ENCODE measurements at places on chromosomes 3 and 15.

DNA sequence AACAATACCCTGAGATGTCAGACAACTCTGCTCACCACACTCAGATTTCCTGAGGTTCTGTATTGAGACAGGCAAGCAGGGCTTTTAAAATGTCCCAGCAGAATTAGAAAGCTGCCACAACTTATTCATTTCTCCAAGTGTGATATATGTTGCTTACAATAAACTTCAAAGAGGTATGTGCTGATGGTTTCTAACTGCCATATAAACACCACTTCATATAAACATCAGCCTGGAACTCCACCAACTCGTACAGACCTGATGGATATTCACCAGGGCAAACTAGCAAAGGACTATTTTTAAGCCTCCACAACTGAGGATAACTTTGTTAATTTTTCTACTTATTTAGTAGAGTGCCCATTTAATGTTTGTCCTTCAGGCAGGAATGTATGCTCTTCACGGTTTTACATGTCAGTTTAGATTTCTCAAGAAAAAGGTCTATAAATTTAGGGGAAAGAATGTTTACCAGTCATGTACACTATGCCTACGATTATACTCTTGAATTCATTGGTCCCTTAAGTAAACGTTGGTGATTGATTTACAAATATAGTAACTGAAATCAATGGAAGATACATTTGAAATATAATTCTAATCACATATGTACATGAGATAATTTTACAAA is 109.6 kb upstream of the ABI3BP start:
- DNase-seq, result no peak

GRCh38 chr15:57532731-57533447 is 58.8 kb upstream of the MYZAP start:
- no peak for DNase-seq

DNA sequence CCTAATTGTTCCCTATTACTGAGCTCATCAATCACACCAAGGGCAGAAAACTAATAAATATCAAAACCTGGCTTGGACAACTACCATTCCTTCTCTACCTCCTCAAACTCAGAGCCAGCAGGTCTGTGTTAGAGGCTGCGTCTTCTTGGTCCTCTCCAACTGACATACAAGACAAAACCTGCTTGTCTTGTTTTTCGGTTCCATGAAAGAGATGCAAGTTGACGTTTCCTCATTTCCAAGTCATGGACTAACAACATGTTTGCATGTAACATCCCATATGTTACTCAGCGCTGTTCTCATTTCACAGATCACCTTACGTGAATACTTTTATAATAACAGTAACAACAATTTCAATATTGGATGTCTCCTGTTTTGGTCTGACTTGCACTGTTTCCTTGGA is 110.9 kb downstream of the LMLN start:
- no peak for DNase-seq

DNA sequence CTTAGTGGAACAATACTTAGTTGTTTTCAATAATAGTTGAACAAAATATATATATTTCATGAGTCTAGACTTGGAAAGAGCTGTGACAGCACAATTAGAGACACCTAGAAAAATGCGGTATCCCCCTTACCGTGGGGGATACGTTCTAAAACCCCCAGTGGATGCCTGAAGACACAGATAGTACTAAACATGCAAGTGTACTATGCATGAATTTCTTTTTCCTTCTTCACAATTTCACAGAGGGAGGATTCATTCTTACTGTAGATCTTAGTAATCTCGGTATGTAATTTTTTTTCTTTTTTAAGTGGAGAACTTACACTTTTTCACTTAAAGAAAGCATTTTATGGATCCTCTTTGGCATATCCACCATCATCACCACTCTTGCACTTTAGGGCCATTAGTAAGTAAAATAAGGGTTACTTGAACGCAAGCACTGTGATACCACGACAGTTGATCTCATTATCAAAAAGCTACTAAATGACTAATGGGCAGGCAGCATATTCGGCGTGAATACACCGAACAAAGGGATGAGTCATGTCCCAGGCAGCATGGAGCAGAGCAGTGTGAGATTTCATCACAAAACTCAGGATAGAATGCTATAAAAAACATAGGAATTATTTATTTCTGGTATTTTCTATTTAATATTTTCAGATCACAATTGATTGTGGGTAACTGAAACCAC is 72.3 kb upstream of the ZNF280D start:
- DNase-seq, result peak; percentile 58

DNA sequence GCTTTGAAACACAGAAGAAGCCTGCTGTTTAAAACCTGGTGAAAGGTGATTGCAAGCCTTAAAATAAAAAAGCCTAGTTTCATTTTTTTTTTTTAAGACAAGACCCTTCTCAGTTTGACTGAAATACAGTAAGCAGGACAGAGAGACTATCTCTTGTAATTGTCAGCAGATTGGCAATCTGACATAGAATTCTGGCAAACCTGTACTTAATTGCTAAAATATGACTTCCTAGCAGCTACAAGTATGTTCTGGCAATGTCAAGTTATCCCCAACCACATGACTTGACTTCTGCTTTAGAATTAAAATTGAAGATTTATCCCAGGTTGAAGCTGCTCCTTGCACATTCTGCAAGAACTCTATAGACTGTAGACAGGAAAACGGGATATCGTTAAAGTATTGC is 232.8 kb upstream of the NR2F2 start:
- no peak for DNase-seq

DNA sequence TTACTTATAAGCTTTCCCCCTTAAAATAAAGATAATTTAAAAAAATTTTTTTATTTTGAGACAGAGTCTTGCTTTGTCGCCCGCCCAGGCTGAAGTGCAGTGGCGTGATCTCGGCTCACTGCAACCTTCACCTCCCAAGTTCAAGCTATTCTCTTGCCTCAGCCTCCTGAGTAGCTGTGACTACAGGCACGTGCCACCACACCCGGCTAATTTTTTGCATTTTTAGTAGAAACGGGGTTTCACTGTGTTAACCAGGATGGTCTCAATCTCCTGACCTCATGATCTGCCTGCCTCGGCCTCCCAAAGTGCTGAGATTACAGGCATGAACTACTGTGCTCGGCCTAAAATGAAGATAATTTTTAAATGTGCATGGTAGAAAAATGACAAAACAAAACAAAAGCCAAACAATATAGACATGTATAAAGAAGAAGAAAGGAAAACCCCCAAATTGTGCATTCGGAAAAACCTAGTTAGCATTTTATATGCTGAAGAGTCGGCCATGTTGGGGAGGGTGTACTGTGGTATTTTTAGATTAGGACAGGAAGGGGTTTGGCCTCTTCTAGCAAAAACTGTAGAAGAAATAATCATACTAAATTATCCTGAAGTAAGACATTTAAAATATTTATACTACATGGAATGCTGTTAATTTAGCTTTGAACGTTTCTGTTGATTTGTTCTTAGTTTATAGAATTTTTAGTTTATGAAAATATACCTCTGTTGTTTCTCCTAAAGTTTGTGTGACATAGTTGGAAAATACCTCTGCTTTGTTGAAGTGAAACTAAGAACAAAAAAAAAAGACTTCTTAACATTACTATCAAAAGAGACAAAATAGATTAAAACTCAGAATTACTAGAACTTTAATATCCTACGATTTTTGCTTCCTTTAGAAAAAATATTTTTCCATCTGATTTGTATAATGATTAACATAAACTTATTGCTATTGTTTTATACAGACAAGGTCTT is 7.4 kb downstream of the APPL1 start:
- DNase-seq, result peak; percentile 39

DNA sequence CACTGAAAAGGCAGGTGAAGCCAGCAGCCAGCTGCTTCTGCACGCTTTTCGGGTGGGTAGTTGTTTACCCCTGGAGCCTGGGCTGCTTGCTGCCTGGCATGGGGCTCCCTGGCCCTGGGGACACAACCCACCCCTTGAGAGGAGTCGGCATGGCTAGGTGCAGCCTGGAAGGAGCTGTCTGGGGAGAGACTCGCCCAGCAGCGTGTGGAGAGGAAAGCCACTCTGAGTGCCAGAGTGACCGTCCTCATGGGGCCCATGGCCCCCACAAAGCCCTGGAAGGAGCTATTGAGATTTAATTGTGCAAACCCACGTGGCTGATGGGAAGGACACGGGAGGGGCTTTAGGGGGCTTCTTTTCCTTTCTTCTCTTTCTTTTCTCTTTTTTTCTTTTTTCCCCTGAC is 137.5 kb downstream of the OPA1 start:
- DNase-seq, result no peak

DNA sequence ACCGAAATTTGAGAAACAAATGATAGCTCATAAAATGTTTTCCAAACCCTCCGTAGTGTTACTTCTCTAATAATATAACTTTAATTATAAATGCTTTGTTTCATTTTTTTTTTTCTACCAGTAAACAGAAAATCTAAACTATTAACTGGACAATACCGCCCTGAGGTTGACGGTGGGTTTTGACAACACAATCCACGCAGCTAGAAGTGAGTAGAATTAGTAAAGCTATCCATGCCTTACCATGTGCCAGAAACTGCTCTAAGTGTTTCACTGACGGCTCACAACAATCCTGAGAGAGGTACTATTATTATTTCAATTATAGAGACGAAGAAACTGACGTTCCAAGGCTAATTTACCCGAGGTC is 410 bp downstream of the NDUFAF1 start:
- DNase-seq, result no peak

- DNase-seq, result no peak
Observed at GRCh38 chr3:37290551-37290950, 116.2 kb upstream of the LRRFIP2 start.

DNA sequence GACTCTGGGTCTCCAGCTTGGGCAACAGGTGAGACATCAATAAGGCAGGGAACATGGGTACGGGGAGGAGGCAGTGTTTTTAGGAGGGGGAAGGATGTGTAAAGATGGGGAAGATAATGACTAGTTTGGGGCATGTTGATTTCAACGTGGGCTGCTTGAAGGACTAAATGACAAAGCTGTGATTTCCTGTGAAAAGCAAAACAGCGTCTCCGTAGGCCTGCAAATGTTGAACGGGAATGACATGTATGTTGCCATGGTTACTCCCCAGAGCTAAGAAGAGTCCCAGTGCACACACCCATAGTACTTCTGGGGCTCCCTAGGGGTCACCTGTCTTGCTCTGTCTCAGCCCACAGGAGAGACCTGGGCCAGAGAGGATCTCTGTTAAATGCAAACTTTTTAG is 71.3 kb upstream of the ETV5 start:
- DNase-seq, result no peak

- peak; percentile 45 for DNase-seq
Observed at GRCh38 chr3:113534365-113534764, 2.0 kb downstream of the SIDT1 start.

- no peak for DNase-seq
Observed at GRCh38 chr3:73225991-73226390, 164.5 kb downstream of the EBLN2 start.

- no peak for DNase-seq
Observed at GRCh38 chr15:57319919-57320560, 56.3 kb upstream of the CGNL1 start.

GRCh38 chr3:151766454-151766853 is 32.7 kb downstream of the AADACL2 start:
- DNase-seq, result no peak

- no peak for DNase-seq
Observed at GRCh38 chr15:80887148-80887547, 102.5 kb downstream of the MESD start.

DNA sequence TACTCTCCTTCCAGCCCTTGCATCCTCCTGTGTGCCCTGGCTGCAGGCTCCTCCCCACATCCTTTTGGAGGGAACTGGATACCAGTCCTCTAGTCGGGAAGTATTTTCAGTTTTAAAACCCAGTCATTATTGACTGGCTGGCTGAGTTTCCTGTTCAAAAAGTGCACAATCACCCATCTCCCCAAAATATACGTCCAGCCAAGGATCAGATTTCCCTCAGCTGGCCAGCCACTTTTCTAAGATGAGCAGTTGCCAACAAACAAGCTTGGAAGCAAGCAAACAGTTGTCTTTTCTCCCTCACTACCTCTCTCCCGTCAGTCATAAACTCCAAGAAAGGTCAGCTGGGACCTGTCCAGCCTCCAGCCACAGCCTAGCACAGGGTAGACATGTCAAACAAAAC is 147.7 kb upstream of the GALNT15 start:
- no peak for DNase-seq

DNA sequence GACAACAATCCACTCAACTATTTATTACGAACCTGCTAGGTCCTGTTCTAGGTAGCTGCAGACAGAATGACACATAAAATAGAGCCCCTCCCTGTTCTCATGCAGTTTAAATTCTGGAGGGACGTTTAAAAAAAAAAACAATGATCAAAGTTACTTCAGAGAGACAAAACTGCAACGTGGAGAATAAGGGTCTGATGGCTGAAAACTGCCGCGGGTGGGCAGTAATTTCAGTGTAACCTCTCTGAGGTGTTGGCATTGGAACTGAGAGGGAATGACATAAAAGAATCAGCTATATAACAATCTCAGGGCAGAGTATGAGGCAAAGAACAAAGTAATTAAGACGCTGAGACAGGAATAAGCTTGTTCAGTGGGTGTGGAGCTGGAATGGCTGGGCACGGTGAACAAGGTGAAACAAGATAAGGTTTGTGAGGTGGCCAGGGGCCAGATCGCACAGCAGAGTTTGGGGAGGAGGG is 19.5 kb downstream of the TBL1XR1 start:
- no peak for DNase-seq

DNA sequence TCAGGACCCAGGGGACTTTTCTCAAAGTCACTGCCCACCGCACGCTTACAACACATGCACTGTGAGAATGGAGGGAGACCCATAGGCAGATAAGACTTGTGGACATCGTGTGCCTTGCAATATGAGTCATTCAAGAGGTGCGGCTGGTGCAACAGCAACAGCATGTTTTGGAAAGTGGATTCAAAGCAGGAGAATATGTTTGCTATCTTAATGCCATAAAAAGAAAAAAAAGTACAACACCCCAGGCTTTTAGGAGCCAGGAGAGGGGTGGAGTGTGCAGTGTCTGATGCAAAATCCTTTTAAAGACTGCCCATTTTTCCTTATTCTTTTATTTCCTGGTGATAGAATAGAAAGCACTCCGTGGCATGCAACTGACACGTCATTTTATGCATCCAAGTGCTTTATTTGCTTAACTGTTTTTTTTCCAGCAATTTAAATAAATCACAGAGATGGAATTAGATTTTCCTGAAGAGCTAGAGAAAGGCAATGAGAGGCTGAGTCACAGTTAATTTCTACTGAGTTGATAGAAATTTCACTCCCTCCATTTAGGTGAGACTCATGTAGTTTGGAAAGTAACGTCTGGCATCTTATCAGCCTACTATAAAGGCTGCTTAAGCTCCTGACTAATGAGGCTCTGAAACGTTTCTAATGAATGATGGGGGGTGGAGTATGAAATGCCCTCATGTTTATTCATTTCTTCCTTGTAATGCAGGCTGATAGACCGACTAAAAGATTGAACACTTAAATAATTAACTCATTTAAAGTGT is 96.4 kb downstream of the NSUN3 start:
- DNase-seq, result no peak

- DNase-seq, result peak; percentile 66
Observed at GRCh38 chr15:64447536-64448315, 12.7 kb upstream of the ZNF609 start.

- DNase-seq, result no peak
Observed at GRCh38 chr15:69540622-69541021, 88.0 kb downstream of the RPLP1 start.

DNA sequence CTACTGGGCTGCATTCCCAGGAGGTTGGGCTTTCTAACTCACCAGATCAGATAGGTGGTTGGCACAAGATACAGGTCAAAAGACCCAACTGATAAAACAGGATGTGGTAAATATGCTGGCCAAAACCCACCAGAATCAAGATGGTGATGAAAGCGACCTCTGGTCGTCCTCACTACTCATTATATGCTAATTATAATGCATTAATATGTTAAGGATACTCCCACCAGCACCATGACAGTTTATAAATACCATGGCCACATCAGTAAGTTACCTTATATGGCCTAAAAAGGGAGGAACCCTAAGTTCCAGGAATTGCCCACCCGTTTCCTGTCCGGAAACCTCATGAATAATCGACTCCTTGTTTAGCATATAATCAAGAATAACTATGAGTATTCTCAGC is 31.6 kb downstream of the CFAP44 start:
- no peak for DNase-seq
